ENCODE measurements at places on chromosomes 6 and 20.

DNA sequence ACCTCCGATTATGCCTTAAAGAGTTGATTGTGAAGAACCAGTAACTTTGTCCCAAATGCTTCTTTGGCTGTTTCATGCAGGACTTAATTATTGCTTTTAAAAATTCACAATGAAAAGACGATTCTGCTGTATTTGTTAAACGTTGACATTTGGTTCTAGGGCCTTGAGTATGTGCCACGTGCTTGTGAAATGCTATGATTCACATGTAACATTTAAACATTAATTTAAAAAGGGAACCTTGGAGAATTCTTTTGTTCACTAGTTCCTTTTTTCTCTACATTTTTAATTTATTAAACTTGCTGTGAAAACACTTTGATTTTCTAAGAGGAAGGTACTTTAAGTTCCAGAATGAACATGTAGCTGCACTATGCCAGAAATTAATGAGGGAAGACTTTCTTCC, 9.5 kb downstream of the GZF1 start:
- no peak for DNase-seq

GRCh38 chr6:12200015-12200564, 90.1 kb upstream of the EDN1 start:
- no peak for DNase-seq

GRCh38 chr6:144364782-144365181, 79.6 kb downstream of the UTRN start:
- no peak for DNase-seq

- no peak for DNase-seq
Observed at GRCh38 chr20:17690144-17690543, 8.1 kb upstream of the RRBP1 start.

DNA sequence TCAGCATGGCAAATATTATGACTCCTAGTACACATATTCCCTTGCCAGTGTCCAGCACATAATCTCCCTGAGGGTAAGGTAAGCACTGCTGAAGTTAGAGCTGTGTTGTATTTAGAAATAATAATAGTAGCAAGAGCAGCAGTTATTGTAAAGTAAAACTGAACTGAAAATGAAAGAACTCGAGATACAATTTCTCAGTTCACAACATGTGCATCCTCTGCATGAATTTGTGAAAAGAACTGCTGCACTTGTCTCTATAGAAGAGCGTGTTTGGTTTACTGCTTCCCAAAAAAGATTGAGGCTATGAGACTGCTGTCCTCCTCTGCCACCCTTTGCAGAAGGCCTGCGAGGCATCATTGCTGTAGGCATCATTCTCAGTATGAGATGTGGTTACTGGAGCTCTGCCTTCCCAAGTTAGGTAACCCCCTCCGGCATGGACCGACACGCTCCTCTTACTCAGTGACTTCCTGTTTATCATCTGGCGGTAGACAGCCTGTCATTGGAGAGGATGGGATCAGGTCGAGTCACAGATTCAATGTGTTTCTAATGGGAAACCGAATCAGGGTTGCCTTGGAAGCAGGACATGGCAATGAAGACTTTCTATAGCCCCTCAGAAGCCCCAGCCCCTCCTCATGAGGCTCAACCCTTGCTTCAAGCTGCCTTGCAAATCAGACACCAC, 48.1 kb downstream of the SLC24A3 start:
- DNase-seq: no peak

DNA sequence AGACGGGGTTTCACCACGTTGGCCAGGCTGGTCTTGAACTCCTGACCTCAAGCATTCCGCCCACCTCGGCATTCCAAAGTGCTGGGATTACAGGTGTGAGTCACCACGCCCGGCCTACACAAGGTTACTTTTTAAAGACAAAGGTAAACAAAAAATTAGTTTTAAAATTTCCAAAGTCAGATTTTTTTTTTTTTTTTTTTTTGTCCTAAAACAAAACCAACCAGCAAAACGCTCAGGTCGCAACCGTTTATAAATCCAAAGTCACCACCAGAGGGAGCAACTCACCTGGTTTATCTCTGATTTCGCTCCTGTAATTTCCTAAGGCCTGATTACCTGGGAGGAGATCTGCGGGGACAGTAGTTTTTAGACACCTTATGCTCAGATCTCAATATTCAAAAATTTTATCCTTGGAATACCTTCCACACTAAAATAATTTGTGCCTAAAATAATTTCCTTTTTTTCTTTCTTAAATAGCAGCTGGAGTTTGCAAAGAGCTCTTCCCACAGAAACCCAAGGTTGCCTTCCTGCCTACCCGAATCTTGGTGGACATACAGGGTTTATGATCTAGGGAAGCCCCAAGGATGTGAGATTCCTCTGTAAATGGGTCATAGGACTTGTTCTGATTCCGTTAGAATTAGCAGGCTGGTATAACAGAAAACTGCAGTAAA, 19.8 kb upstream of the TREM1 start:
- peak; percentile 70 for DNase-seq

DNA sequence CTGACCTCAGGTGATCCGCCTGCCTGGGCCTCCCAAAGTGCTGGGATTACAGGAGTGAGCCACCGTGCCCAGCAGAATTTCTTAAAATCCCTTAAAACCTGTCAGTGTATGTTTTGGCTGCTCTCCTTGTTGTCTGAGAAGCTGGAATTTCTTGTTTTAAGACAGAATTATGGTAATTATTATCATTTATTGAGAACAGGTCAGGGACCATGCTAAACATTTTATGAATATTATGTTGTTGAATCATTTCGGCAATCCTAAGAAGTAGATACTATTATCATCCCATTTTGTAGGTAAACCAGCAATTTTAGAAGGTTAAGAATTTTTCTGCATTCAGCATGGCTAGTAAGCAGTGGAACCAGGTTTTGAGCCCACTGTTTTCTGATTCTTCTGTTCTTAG, 86.1 kb upstream of the AKIRIN2 start:
- no peak for DNase-seq

DNA sequence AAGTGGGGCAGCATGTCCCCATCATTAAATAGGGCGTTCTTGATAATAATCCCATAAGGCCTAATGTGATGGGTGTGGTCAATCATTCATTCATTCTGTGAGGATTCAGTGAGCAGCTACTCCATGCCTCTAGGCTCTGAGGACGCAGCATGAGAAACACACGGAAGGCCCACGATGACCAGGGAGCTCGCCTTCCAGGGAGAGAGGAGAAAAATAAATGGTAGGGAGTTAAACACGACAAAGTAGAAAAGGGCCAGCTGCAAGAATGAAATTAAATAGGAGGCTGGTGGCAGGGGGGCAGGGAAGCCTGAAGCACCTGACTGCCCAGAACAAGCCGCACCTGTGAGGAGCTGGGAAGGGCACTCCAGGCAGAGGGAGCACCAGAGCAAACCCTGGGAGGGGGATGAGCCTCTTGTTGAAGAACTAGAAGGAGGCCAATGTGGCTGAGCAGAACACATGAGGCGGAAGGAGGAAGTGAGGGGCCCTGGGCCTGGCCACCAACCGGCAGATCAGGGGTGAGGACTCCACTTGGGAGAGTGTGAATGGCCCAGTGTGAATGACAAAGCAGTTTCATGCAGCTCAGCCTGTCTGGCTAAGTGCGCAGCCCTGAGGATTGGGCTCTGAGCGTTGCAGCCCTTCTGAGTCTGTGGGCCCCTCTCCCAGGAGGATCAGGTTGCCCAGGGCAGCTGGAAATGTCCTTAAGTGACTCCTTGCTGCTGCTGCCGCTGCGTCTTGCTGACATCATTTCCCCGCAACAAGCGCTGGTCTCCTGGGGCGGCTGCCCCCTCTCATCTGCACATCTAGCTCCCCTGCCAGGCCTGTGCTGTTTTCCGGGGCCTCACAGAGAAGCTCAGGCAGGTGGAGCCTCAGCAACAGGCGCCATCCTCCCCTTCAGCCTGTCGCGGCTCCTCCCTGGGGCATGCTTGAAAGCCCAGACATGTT, 99.9 kb downstream of the CDH26 start:
- peak; percentile 53 for DNase-seq

DNA sequence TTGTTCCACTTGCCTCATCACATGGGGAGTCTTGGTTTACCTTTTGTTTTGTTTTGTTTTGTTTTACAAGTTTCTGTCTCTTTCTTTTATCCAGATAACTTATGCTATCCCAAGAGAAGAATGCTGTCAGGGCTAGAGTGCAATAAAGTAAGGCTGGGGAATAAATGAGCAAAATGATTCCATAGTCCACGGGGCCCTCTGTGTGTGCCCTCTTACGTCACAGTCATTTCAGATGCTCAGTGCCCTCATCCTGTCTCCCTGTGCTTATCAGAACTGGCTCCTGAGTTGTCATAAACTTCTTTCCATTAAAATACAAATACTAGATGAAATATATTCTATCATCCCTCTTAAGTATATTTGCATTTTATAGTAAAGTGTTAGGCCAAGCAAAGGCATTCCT, 30.8 kb upstream of the ENPP1 start:
- DNase-seq: no peak

DNA sequence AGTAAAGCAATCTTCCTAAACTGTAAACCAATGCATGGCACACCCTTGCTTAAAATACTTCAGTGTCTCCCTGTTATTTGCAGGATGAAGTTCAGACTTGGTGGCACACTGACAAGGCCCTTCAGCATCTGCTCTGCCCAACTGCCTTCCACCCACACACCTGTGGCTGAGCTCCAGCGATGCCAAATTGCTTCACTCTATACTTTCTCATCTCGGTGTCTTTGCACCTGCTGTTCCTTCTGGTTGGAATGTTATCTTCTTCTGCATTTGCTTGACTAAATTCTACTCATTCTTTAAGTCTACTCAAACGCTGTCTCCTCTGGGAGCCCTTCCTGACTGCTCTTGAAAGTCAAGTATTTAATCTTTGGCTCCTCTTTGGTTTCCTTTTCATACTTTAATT, 100.1 kb upstream of the SUPT3H start:
- peak; percentile 42 for DNase-seq

GRCh38 chr20:46595933-46596332, 45.5 kb upstream of the OCSTAMP start:
- DNase-seq: no peak

DNA sequence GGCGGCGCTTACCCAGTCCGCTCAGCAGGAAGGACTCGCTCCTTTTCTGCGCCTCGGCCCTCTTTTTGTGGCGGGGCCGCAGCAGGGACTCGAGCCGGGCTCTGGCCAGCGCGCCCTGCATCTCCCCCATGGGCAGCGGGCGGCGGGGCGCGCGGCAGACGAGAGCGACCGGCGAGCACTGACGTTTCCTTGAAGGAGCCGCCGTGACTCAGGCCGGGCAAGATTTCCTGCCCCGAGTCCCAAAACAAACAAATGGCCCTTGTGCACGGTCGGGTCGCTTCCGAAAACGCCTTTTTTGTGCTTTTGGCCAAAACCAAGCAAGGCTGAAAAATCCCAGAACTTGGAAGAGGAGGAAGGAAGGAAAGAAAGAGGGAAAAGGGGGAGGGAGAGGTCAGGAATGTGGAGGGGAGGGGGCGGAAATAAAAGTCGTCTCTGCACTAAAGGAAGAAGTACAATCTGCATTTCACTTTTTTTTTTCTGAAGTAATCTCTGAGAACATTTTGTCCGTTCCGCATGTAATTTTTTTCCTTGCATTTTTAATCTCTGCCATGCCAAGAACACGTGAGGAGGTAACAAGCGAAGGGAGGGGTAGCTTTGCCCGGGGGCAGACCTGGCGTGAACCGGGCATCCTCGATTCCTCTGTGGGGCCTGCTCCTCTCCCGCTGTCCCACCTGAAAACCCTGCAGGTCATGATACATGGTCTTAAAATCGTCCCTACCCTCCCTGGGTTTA, 123.3 kb upstream of the SLC2A12 start:
- peak; percentile 69 for DNase-seq

- DNase-seq: no peak
Observed at GRCh38 chr6:56400273-56400672, 152.9 kb upstream of the COL21A1 start.

- DNase-seq: no peak
Observed at GRCh38 chr6:169292338-169293124, 38.9 kb upstream of the THBS2 start.

GRCh38 chr6:52162940-52163908, 23.0 kb upstream of the IL17A start:
- no peak for DNase-seq

DNA sequence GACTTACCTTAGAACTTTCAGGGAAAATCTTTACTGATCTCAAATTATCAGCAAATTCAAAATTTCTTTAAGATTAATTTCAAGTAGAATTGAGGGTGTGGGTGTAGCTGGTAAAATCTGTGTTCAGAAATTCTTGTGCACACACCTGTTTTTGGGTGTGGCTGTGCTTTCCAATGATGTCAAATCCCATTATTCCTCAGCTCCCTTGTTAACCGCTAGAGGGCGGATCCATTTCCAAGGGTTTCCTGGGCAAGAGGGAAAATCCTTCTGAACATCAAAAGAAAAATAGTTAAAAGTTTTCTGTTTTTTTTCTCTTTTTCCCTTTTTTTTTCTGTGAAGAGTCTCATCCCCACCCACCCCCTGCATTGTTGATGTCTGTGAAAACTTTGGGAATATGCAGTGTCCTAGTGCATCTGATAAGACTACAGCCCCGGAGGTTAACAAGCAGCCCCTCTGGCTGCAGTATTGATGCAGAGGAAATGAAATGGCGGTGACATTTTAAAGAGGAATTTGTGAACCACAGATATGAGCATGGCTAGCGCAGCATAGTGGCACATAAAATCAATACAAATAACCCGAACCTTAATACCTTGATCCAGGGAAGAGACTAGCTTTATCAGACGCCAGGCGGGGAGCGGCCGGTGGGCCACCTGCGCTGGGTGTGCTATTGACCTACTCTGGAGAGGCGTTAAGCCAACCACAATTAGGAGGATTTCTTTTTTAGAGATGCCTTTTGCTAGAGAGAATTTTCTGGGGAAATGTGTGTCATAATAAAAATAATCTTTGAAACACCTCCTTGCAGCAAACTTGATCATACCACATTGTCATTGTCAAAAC, 130.9 kb downstream of the FOXA2 start:
- DNase-seq: no peak

- DNase-seq: no peak
Observed at GRCh38 chr6:101937108-101937507, 543.6 kb downstream of the GRIK2 start.

GRCh38 chr20:54014293-54014926, 56.0 kb downstream of the BCAS1 start:
- no peak for DNase-seq

DNA sequence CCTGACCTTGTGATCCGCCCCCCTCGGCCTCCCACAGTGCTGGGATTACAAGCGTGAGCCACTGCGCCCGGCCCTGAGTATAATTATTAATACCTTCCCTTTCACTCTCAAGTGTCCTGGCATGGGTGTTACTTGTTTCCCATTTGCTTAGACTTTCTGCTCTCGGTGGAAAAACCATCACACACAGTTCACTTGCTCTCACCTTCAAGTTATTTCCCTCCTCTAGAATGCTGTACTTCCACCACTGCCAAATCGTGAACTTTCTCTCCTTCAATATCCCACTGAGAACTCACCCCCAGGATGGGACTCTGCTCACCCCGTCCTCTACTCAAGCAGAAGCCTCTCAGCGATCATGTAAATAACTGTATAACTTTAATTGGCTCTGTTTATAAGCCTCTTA, 4.6 kb upstream of the HIVEP1 start:
- no peak for DNase-seq
